ENCODE measurements at places on chromosomes 7 and 10. TPM values are rescaled to one million over a fixed set of nuclear protein-coding genes. Genes with fewer than 3 reads are reported as not detected.

GRCh38 chr10:78739444-78740053, 329.2 kb upstream of the ZMIZ1 start:
- DNase-seq, result no peak

GRCh38 chr10:9547936-9548904, 1469.5 kb upstream of the CELF2 start:
- no peak for DNase-seq

- DNase-seq, result no peak
Measured at GRCh38 chr10:94038024-94038423, 44.3 kb downstream of the PLCE1 start.

DNMBP gene
- total RNA-seq, result 23.9 TPM

- DNase-seq, result no peak
Measured at GRCh38 chr7:117086788-117087187, 133.5 kb downstream of the ST7 start.

DNA sequence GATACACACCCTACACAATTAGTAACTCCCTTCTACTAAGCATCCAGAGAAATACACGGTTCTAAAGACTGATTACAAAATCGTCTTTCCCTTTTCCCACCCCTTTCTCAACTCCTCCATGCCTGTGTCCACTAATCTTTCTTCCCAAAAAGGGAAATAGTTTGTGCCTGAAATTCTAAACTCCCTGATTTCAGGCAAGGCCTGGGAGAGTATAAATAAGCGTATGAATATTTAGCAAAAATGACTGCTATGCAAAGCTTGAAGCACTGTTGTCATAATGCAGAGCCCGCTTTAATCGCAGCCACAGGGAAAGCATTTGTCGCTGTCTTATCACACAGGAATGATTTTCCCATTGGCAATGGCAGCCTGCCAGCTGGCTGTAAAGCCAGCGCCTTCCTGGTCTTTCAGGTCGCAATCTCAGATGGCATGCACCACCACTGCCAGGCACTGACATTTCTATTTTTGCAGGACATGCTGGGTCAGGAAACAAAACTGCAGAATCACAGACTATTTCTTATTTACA, 142.9 kb upstream of the PCGF5 start:
- DNase-seq, result peak; percentile 94

GRCh38 chr7:33904681-33905388, 504 bp upstream of the BMPER start:
- DNase-seq, result peak; percentile 83

PLAC9 gene
- 113 TPM for total RNA-seq

DNA sequence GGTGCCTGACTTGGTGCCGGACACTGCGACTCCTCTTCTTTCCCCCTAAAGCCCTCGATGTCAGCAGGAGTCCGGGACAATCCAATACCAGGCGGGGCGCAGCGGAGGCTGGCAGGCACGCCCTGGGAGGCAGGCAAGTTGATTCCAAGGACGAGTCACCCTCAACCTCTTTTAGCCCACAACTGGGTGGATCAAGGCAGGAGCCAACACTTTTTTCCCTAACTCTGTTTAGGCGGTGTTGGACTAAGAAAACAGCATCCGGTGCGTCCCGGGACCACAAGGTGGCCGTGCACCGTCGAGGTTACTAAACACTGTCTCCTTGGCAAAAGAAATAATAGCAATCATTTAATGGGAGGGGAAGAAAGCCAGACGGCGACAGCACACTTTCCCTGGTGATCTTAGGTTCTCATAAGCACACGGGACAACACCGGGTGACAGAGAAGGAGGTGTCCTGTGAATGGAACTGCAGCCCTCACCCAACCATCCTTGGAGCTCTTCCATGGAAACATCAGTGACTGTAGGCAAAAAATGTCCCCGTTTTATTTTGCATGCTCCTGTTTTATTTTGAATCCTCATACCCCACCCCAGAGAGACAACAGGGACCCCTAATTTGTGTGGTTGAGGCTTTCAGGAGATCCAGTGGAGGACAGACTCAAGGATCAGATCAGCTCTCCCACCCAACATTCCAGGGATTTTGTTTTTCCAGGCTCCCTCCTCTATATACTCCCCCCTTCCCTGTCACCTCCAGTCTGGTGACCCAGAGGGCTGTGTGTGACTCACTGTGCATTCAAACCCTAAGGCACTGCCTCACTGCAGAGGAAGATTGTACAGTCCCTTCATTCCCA, 1.3 kb upstream of the CALCR start:
- DNase-seq, result no peak

DNA sequence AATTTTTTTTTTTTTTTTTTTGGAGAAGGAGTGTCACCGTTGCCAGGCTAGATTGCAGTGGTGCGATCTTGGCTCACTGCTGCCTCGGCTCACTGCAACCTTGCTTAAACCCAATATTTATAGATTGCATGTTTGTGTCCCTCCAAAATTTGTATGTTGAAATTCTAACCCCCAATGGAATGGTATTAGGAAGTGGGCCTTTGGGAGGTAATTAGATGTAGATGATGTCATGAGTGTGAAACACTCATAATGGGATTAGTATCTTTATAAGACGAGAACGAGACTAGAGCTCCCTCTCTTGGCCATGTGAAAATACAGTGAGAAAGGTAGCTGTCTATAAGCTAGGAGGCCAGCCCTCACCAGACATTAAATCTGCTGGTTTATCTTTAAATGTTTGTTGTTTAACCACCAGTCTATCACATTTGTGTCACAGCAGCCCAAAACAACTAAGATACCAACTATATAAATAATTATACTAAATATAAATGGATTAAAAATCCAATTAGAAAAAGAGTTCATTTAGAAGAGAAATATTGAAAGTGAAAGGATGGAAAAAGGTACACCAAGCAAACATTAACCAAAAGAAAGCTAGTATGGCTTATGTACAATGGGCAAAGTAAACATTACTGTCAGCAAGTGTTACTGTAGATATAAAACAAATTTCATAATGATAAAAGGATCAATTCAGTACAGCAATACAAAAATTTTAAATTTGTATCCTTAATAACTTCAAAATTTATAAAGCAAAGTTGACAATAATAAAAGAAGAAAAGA, 9.3 kb downstream of the TCAF1 start:
- no peak for DNase-seq

- no peak for DNase-seq
Measured at GRCh38 chr7:11517853-11518252, 314.1 kb downstream of the THSD7A start.

GRCh38 chr10:72267381-72267780, 6.3 kb upstream of the DDIT4 start:
- DNase-seq, result no peak

- no peak for DNase-seq
Measured at GRCh38 chr7:27203365-27203953, 3.6 kb upstream of the HOXA13 start.

DNA sequence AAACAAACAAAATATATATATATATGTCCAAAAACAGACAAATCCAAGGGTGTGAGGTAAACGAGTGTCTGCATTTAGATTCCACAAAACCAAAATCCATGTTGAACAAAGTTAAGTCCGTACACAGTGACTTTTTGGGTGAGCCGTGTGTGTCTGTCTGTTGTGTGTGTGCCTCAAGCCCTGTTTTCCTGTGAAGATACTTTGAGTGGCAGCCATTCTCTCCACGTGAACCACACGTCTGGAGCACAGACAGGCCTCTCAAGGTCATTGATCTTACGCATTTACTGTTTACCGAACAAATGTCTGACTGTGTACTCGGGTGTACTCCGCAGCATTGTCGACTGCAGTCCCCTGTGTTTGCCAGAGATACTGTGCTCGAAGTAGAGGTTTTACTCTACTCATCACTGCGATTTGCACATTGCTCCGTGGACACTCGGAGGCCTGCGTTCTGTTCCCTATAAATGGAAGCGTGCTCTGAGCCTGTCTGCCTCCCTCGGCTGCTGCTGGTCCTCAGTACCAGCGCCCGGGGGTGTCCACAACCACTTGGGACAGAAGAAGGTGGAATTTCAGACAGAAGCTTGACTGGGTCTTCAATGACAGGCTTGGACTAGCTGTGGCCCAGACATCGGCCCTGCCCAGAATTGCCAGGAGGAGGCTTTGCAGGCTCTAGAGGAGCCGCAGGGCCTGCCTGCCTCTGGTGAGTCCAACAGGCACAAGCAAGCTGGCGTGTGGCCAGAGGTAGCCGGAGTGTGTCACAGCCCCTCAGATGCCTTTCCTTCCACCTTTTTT, 22.1 kb downstream of the CYP17A1 start:
- DNase-seq, result peak; percentile 97

GRCh38 chr7:101956130-101956529, 138.7 kb downstream of the CUX1 start:
- no peak for DNase-seq

DNA sequence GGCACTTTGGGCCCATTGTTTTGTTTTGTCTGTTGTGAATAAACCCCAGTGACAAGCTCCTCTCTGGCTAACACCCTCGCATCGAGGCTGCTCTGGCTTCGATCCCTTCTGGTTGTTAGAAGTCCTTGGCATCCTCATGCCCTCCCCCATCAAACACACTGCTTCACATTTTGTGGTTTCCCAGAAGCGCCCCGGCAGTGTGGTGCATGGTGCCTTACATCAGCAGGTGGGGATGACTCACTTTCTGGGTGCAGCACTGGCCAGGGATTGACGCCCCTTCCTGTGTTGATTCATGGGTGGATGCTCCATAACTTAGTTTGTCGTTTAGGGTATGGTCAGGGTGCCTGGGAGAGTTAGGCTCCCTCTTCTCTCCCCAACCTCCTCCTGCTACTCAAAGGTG, 51.4 kb downstream of the PLPP4 start:
- no peak for DNase-seq

SEC61A2 gene
- total RNA-seq, result 7.9 TPM

- DNase-seq, result no peak
Measured at GRCh38 chr7:32428546-32428945, 61.6 kb downstream of the LSM5 start.

- DNase-seq, result no peak
Measured at GRCh38 chr7:105788816-105789349, 87.5 kb downstream of the ATXN7L1 start.

DNA sequence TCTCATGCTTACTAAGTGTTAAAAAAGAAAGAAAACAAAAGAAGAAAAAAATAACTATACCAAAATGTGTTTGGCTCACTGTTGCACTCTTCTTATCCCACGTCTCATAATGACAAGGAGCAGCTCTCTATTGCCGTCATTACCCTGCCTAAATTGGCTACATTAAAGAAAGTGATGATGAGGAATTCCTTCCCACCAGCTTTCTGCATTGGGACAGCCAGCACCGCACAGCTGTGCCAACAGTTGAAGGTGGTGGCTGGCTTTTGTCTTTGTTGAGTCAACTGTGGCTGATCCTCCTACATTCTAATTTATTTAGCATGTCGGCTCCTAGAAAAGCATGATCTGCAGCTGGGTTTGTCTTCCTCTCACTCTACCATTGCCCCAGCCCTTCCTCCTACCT, 751.8 kb downstream of the KCNMA1 start:
- DNase-seq, result no peak

PIP gene
- not detected for total RNA-seq

GRCh38 chr7:30533886-30534285, 29.3 kb upstream of the GGCT start:
- DNase-seq, result no peak

GRCh38 chr7:52726493-52726892, 308.9 kb upstream of the POM121L12 start:
- no peak for DNase-seq

DNA sequence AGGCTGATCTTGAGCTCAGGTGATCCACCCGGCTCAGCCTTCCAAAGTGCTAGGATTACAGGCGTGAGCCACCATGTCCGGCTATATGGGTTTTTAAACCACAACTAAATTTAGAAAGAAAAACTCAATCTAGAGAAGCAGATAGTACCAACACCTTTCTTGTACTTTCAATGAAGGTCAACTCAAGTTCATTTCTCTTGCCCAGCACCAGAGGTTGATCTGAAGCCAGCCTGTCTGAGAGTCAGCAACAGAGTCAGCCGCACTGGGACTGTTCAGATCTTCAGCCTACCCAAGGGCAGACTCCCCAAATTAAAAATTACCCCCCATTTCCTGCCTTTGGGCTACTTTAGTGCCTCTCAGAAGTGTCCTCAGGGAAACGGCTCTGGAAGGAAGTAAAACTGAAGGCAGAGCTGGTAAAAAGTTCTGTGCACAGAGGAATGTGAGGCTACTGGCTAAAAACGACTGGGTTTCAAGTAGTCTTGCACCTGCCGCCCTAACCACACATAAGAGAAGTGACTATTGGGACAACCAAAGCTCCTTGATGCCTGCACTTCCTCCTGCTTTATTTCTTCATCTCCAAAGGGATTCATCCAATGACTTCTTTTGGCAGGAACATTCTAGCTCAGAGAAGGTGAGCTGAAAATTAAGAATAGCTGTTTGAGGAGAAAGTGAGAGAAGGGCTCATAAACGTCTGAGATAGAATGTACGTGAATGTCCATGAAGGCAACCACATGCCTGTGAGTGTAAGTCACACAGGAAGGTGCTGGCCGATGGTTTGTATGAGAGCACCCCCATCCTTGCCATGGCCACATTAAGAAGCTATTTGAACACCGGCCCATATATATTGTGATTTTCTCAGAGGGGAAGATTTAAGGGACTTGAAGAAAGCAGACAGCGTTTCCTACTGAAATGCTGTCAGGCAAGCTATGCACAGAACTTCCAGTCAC, 142.4 kb upstream of the PRR15 start:
- DNase-seq, result no peak

DNA sequence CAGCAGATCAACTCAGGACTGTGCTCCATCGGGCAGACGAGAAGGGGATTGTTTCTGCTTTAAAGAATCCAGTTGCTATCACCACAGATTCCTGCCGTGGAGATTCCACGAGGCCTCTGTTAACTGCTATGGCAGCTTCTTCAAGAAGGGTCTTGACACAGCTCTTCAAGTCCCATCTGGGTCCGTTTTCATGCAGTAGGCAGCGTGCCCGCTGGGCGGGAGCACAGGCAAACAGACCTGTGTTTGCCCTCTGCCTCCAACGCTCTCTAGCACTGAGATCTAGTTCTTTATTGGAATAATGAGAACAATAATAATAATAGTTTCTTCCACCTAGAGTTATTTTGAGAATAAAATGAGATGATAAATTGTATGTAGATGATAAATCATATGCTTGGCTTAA, 127.2 kb upstream of the SP8 start:
- DNase-seq, result no peak

LRRTM3 gene
- 0.93 TPM for total RNA-seq

KLF14 gene
- 0.12 TPM for total RNA-seq

FAM25A gene
- not detected for total RNA-seq

DNA sequence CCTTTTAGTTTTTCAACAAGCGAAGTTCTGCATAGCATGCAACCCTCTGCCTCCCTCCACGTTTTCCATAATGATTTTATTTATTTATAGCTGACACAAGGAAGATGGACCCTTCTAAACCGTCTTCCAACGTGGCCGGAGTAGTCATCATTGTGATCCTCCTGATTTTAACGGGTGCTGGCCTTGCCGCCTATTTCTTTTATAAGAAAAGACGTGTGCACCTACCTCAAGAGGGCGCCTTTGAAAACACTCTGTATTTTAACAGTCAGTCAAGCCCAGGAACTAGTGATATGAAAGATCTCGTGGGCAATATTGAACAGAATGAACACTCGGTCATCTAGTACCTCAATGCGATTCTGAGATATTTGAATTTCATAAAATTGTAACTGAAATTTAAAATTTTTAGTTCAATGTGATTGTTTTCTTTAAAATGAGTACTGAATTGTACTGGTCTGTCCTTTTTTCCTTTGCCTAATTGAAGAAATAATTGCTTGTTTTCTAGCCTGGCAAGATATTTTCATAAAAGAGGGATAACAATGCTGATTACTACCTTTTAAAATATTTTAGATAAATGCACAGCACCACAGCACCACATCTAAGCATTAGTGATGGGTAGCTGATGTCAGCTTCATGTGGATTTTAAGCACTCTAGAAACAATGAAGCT, 41.5 kb upstream of the SLC39A12 start:
- DNase-seq, result no peak

Measured in aorta (tissue), 5 donors.